ENCODE measurements at places on chromosomes 3 and 15.

DNA sequence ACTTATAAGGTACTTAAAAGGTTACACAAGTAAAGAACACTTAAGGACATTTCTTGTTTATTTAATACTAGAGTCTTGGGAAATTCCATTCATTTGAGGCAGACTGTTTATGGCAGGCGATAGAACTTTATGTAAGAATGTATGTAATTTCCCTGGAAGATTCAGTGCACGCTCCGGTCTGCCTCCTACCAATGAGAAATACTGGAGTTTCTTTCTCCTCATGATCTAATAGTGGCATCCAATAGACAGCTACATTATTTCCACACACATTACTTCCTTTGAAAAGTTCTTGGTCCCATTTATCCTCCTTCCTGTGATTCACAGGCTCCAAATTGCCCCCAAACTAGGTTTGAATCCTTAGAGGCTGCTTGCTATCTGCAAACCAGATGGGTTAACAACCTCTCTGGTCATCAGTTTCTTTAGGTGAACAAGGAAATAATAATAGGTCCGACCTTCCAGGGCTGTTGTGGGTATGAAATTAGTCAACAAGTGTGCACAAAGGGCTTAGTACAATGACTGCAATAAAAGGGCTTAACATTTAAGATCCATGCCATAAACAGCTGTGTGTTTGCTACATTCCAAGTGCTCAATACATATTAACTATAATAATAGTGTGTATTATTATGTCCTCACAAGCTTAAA lies 30.7 kb downstream of the EIF4E3 start:
- DNase-seq: no peak

DNA sequence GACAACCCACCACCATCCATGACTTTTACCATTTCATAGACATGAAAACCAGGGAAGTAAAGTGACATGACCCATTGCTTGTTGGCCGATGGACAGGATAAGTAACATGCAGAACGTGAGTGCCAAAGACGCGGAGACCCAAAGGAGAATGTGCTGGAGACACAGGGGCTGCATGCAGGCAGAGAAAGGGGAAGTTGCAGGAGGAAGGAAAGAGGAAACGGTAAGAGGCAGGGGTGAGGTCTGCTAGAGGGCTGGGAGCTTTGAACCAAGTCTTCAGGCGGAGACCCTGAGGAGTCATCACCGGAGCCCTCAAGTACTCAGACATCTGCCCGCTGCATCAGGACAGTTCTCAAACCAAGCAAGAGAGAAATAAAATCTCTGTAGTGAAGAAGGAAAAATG lies 34.9 kb downstream of the MAGEF1 start:
- no peak for DNase-seq

GRCh38 chr3:125386811-125387210 lies 11.7 kb upstream of the ZNF148 start:
- no peak for DNase-seq

DNA sequence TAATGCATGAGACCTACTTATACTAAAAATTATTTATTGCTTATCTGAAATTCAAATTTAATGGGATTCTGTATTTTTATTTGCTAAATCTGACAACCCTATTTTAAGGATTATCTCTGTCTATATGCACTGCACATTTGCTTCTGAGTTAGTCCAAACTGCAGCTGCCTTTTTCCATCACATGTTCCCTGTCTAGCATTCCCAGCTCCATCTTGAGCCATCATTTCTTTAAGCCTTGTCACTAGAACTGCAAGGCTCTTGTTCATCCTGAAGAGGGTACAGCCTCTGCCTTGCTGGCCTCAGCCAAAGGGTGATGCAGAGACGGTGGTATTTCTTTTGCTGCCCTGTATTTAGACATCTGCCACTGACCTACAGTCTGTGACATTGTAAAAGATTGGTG lies 125.8 kb upstream of the STT3B start:
- DNase-seq: no peak

DNA sequence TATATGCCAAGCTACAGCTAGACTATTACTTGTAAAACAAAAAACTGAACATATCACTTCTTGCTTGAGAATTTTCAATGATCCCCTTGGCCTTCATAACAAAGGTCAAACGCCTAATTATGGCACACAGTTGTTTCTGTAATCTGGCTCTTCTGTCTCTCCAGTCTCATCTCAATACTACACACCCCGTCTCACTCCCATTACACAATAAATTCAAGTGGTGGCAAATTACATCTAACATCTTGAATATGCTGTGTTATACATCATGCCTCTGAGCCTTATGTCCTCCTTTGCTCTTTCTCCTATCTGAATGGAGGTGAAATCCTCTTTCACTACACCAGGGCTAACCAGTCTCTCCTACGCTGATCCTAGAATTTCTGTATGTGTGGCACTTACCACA lies 140.4 kb downstream of the TBL1XR1 start:
- no peak for DNase-seq

Data from activated naive CD4-positive, alpha-beta T cell (primary cell).